ENCODE measurements at places on chromosomes 4 and X.

DNA sequence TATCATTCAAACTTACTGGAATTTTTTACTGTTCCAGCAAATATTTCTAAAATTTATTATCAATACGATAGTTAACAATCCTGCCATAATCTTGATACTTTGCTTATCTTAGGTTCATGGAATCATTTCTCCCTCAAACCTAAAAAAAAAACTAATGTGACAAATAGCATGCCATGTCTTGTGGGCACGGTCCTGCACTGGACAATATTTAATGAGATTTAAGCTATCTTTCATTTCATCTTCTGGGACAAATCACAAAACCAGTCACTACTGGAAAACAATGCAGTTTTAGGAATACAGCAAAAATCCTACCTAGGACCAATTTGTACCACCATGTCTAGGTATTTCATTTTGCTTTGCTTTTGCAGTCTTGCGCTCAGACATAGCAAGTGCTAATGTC lies 93.7 kb downstream of the FRYL start:
- no peak for DNase-seq

GRCh38 chrX:136546371-136546781 lies 14.4 kb downstream of the VGLL1 start:
- no peak for DNase-seq

DNA sequence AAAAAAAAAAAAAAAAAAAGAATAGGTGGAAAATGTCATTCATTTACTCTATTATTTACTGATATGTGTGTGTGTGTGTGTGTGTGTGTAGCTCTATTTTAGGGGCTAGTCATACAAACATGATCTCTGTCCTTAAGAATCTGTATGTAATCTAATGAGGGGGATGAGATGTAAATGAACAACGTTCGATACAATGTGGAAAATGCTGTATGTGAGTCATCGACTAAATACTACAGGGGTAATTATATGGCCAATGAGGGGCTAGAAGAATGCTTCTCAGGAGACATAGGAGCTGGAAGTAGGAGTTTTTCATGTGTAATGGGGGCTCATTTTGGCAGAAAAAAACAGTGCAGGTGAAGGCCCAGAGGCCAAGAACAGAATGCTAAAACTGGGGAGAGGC lies 41.9 kb downstream of the LEF1 start:
- no peak for DNase-seq

- DNase-seq = no peak
Observed at GRCh38 chrX:40415675-40416074, 165.1 kb upstream of the ATP6AP2 start.

DNA sequence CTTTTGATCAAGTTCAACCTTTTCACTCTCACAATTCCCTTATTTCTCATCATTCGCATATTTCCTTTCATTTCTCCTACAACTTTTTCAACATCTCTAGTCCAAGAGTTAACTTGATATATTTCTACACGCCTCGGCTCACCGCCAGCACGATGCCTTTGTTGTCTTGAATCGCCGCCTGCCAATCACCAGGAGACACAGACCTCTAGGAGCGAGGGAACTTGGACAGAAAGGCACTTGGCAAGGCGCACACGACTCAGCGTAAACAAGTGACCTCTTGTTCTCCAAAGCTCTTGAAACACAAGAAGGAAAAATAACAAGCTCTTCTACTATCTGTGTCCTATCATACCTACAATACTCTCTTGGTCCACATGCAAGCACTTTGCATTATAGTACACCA lies 27.1 kb upstream of the RBMX start:
- DNase-seq = no peak

- no peak for DNase-seq
Observed at GRCh38 chr4:76301068-76301774, 5.3 kb upstream of the STBD1 start.

- peak; percentile 94 for DNase-seq
Observed at GRCh38 chr4:140153718-140154571, at the start of gene MAML3. Gene MAML3, minus strand, starts transcription at chr4:140154184. Its CDS starts 857 bp downstream, at chr4:140153327.

- DNase-seq = no peak
Observed at GRCh38 chrX:35016051-35016450, 73.5 kb downstream of the FAM47B start.

DNA sequence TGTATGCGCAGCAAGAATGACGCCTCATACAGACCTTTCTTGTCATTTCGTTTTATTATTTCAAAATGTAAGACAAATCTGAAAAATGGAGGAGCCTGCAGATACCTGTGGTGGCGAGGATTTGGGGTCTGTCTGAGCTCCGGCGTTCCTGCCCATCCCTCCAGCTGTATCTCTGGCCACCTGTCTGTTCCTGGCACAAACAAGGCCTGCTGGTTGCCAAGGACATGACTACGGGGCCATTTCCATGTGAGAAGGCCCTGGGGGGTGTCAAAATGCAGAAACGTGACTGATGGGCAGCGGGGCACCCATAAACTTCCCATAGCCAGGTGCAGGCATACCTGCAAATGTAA lies 591 bp upstream of the TSPAN7 start:
- DNase-seq = no peak

DNA sequence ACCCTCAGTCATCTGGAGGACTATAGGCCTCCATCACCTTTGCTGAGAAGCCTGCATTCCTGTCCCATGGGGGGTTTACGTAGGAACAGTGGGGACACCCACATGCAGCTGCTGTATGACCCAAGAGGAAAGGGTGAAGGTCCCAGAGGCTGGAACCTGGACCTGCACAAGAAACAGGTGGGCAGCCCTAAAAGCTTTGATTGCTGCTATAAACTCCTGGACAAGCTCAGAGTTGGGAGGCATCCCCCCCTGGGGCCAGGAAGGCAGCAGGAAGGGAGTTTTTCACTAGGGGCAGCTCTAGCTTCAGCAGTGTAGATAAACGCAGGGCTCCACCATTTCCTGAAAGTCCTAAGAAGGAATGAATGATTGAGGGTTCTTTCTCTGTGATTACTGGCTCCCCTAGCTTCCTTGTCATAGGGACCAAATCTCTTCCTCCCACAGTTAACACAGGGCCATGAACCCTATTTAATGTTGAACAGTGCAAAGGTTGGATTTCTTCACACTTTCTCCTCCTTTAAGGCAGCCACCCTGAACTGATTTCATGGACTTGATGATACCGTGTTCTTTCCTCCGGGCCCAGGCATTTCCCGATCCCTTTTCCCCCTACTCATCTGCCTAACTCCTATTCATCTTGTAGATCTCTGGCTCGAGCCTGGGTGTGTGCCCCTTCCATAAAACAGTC lies 84.2 kb downstream of the CHRNA9 start:
- no peak for DNase-seq

DNA sequence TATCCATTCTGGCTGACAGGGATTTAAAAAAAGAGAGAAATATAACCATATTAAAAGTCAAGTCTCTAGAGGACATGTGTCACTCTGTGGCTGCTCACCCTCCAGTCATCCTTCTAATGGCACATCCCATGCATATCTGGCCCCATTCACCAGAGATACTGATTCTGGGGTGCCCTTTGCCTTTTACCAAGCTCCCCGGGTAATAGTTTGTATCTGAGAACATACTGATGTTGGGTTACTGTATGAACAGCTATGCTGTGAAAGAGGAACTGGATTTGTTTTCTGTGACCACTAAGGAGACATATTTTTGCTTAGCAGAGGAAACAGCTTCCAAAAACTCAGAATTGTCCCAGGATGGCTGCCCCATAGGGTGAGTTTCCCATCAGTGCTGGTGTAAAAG lies 56.0 kb downstream of the SAT1 start:
- no peak for DNase-seq

- peak; percentile 46 for DNase-seq
Observed at GRCh38 chr4:67918428-67918827, 34.6 kb upstream of the TMPRSS11D start.

Data from GM23338 (cell line).